ENCODE measurements at places on chromosomes 1 and 21. TPM values are rescaled to one million over a fixed set of nuclear protein-coding genes. Genes with fewer than 3 reads are reported as not detected.

FCRL1 gene
- not detected for total RNA-seq

KCNJ6 gene
- total RNA-seq = 0.29 TPM

OR2AK2 gene
- total RNA-seq = not detected

DNA sequence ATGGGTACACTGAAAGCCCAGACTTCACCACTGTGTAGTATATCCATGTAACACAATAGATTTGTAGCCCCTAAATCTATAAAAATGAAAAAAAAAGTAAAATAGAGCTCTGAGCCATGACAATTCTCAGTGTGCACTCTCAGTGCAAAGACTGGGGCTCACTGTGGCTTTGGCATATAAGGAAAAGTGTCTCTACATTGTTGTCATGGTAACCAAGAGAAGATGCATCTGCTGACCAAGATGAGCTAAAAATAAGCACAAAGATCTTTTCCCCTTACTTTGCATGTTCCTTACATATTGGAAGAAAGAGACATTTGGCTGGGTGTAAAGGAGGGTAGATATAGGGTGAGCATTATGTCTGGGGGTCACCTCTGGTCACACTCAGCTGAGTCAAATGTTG lies 12.0 kb downstream of the PGLYRP4 start:
- no peak for DNase-seq

RASAL2 gene
- total RNA-seq = 35.9 TPM

C1orf56 gene
- total RNA-seq = 2.4 TPM

LCE1E gene
- total RNA-seq = not detected

GRCh38 chr1:85201340-85202091 lies 700 bp upstream of the SYDE2 start:
- DNase-seq = no peak

DNA sequence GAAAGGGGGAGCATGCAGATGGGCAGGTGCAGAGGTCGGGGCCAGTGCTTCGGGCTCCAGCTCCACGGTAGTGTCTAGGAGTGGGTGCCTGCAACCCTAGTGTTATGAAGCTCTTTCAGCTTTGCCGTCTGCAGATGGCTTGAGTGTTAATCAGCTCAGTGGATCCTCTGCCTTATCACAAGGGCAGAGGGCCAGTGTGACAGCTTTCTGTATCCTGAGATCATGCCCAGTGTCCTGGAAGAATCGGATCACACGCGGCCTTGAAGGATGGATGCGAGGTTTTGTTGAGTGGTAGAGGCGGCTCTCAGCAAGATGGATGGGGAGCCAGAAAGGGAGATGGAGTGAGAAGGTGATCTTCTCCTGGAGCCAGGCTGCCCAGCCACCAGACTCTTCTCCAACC lies 25.5 kb upstream of the C1orf146 start:
- no peak for DNase-seq

ACTA1 gene
- total RNA-seq = not detected

GRCh38 chr1:109104364-109105151 lies 9.4 kb upstream of the ELAPOR1 start:
- DNase-seq = no peak

- no peak for DNase-seq
Measured at GRCh38 chr21:45335151-45335760, 47.6 kb upstream of the POFUT2 start.

DNA sequence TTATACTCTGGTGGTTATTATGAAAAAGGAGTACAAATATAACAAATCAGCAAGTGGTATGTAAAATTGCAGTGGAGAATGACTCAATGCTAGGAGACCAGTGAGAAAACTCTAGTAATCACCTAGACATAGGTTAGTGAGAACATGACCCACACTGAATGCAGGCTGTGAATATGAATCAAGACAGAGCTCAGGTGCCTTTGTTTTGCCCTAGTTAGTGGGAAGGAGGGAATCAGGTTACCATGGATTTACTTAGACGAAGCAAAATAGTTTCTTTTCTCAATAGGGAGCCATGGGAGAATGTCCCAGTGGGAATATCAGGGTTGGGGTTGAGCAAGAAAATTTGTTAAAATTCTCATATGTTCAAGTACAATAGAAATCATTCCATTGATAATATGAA lies 10.6 kb upstream of the GCLM start:
- DNase-seq = no peak

DNA sequence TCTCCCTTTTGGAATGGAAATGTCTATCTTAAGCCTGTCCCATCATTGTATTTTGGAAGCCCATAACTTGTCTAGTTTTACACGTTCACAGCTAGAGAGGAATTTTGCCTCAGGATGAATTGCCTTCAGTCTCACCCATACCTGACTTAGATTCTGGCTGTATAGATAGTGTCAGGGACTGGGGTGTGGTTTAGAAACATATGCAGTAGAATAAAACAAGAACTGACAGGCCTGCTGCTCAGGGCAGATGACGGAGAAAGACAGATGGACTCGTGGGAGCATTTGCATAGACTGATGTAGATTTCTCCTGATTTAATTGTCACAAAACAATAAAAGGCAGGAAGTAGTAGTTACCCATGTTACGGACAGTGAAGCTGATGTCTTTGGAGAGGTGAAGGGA lies 166.7 kb downstream of the UCK2 start:
- DNase-seq = no peak

- DNase-seq = no peak
Measured at GRCh38 chr1:168343566-168343965, 62.9 kb downstream of the TBX19 start.

HES2 gene
- total RNA-seq = 41.8 TPM

GRCh38 chr1:99956755-99957154 lies 13.0 kb upstream of the SLC35A3 start:
- DNase-seq = peak; percentile 66

- DNase-seq = no peak
Measured at GRCh38 chr1:235021815-235022214, 106.8 kb downstream of the TOMM20 start.

DNA sequence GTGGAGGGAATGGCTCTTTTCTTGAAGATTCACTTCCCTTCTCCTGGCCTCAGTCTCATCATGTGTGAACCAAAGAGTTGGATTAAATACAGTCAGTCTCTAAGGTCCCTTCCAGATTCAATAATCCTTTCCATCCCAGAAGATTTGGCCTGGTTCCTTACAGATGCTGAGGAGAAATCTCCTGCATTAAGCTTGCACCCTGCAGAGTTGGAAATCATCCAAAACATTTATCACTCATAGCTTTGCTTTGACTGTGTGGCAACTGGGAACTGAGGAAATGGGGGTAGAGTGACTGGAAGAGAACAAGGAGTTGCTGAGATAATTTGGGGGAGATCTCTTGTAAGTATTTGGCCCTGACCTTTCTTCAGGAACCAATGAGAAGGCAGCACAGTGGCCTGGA lies 220.5 kb upstream of the SGIP1 start:
- DNase-seq = no peak

DNA sequence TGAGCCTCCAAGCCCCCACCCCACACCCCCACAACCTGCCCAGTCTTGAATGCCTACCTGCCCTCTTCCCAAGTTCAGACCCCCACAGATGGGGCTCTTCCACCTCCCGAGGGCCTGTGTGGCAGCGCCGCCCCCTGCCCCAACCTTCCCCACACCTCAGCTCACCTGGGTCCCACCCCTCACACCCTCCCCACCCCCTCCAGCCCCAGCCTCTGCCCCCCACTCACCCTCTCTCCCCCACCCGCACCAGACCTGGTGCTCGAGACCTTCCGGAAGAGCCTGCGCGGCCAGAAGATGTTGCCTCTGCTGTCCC lies 9.2 kb downstream of the TNFRSF18 start:
- no peak for DNase-seq

DNA sequence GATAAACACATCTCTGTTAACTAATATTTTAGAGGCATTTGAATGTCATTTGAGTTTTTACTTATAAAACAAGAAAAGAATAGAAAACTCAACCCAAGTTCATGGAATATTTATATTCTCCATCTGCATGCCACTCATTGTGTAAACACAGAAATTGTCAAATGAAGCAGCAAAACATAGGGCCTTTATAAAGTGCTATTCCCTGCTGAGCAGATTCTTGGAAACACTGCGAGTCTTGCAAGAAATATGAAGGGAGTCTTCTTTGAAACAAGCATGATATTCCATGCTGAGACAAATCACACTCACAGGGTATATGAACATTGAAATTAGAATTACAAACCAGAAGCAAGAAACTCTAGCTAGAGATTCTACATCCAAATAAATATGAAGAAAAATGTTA lies 655.8 kb downstream of the BRINP3 start:
- DNase-seq = no peak

NEK7 gene
- total RNA-seq = 48.6 TPM

- DNase-seq = no peak
Measured at GRCh38 chr1:16083486-16083885, 10.0 kb upstream of the FAM131C start.

DNA sequence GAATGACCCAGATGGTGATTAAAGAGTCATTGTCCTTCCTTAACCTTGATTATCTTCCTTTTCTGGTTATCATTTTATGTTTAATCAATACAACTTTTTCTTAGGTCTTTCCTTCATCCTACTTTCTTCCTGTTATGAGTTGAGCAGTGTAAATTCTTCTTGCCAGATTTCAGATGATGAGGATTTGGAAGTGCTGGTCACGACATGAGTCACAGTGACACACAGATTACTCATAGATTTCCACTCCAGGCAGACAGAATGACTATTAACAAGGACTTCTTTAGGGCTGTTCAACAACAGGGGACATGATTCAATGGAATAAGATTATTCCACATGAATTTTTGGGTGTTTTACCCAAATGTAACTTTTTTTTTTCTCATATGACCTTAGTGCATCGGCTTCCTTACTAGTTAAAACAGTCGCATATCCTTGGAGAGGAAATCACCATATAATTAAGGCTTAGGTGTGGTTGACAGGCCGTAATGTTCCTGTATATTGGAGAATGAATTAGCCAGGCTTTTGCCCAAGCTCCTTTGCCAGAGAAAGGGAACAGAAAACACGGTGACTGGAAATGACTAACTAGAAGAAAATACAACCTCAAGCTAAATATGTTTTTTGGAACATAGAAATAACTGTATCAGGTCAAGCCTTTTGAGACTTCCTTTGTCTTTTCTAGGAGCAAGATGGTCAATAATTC lies 44.2 kb downstream of the PRRX1 start:
- DNase-seq = peak; percentile 78

Measured in glomerular endothelial cell (primary cell).